ENCODE measurements at places on chromosomes 1 and 21.
A peak's percentile ranks its signal among the peaks of the same experiment; 100 is the strongest.

GRCh38 chr1:197092491-197093023 lies 25.5 kb upstream of the F13B start:
- no peak for DNase-seq

- no peak for DNase-seq
These were observed 89.1 kb downstream of the SSBP3 start for GRCh38 chr1:54317084-54317483.

DNA sequence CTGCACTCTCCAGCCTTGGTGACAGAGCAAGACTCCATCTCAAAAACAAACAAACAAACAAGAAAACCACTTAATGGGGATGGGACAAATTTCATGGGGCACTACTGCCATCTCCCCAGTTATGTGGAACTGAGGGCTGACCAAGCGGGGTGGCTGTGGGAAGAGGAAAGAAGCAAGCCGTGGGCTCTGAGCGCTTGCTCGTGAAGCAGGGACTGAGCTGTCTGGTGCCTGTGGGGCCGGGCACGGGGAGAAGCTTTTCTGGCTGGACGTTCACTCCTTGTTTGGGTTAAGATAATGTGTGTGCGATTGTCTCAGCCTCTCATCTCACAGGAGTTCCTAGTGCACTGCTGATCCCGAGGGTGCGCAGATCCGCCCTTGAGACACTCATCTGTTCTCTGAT lies 22.0 kb upstream of the KIF26B start:
- DNase-seq: no peak

- DNase-seq: no peak
These were observed 485.2 kb downstream of the PLPP3 start for GRCh38 chr1:56094168-56094567.

- DNase-seq: no peak
These were observed 34.7 kb downstream of the RNF11 start for GRCh38 chr1:51270751-51271150.

DNA sequence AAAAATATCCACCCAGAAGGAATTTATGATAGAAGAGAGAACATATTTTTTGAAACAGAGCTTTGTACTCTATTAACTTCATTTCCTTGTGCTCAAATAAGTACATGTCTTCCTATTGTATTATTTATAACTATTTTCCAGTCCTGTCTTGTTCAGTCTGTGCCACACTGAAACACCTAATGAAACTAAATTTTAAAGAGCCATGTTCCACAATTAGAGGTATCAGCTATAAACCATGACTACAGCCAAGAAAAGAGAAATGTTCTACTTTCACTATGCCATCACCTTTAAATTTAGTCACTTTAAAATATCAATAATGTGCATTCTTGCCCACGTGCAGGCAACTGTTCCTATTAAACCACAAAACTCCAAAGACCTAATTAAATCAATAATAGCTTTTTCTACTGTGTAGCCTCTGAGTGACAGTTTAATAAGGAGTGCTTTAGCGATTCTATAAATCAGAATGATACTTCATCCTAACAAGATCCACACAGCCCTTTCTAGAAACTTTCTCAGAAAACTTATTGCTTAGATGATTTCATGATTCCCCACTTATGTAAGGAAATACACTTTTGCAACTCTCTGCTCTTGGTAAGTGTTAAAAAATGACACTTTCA lies 404.9 kb upstream of the CHRM3 start:
- no peak for DNase-seq

DNA sequence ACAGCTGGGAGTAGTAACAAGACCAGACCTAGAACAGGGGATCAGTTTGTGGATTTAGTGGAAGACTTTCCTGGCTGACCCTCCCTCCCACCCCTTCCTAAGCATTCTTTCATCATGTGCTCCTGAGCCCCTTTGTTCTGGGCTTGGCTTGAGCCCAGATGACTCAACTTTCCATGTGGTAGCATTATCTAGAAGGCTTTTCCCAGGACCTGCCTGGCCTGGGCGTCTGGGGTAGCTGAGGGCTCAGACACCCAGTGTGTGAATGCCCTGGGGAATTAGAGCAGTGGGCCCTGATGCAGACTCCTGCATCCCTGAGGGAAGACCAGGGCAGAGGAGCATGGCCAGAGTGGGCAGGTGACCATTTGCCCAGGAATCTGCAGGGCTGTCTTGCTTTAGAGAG lies 44.1 kb upstream of the TSPAN2 start:
- DNase-seq: no peak

DNA sequence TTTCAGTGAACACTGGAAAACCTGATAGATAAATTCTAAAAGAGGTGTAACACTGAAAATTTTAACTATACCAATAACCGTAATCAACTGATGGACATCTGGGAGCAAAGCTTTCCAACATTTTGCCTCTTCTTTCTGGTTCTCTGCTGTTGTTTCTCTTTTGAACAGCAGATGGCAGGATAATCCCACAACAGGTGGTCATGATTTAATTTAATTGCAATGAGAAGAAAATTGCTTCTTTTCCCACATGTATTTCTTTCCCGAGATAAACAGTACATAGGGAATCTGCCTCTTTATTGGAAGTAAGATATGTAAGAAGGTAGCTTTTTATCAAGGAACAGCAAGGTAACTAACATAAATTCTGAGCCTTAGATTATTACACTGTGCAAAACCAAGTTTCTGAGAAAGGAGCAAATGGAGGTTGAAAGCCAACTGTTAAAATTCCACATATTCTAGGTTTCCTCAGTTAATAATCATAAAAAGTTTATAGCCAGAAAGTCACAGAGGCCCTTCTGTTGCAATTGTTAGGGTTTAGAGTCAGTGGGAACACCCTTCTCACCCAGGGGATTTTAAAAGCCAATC lies 72.9 kb downstream of the RPS6KA1 start:
- DNase-seq: peak; percentile 76

DNA sequence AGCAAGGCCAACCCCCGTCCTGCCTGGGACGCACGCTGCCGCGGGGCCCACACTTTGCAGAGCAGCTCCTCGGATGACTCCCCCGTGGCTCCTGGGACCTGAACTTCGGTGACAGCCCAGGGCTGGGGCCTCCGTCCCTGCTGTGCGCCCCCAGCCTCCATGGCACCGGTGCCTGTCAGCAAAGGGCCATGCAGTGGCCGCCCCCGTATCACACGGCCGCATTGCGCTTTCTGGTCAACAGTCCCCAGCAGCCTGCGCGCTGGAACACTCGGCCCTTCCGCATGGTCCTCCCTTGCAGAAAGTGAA lies 18.0 kb downstream of the NADK start:
- DNase-seq: no peak

DNA sequence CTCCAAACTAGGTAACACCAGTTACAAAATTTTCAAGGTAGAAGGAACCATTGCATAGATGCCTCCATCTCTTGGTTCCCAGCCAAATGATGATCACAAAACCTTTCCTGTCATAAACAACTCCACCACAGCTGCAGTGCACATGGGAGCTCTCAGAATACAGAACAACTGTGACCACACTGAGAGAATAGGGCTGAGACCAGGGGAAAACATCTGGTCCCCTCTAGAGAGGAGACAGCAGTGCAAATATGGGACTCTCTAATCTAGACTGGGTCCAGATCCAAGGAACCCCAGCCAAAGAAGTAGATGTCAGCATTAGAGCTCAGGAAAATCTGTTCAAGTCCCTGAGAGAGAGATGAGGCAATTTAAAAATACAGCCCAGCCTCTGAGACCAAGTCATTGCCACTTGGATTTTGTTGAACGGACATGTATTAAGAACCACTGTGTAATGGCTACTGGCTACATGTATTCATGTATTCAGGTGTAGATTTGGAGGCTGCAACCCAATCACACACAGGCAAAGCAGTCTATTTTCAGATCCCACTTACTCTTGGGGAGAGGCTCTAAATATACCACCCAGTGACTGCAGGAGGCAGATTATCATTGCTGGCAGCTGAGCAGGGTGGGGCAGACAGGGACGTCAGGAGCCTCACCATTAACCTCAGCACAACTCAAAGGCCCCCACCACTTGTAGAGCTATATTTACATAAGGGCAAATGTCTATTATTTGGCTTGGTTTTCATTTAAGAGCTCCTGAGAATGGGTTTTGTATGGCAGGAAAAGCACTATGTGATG lies 7.6 kb upstream of the RXRG start:
- DNase-seq: peak; percentile 8

GRCh38 chr1:18004278-18004677 lies 103.3 kb upstream of the IGSF21 start:
- DNase-seq: no peak

DNA sequence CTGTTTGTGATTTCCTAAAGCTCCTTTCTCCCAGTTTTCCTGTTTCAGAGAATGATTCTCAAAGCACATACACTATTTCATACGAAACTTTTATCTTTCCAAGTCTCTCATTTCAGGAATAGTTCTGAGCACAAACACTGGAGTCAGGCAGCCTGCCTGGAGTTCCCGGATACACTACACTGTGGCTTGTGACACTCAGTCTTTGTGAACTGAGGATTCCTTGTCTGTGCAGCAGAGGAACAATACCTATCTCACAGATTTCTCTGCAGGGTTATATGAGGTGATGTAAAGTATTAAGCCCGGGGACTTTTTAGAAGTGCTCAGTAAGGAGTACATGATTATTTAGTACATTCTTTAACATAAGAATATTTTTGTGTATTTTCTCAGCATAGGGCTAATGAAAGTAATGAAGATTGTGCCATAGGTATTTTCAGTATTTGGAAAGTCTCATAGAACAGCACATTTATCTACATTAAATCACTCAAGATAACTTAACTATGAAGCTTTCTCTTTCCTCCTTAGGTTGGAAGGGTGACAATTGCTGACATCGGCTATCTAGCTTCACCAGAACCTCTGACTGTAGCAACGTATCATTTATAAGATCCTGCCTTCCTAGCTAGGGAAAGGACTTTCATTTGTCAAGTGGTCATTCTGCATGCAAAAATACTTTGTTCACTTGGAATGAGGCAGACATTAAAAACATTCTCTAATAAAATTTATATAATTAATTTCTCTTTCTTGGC lies 12.9 kb downstream of the GBP2 start:
- DNase-seq: no peak

- DNase-seq: no peak
These were observed 5.7 kb downstream of the ZC3H12A start for GRCh38 chr1:37480125-37480466.

GRCh38 chr1:180982422-180982821 lies 40.2 kb downstream of the STX6 start:
- no peak for DNase-seq

GRCh38 chr1:211126622-211127021 lies 7.3 kb downstream of the KCNH1 start:
- no peak for DNase-seq

DNA sequence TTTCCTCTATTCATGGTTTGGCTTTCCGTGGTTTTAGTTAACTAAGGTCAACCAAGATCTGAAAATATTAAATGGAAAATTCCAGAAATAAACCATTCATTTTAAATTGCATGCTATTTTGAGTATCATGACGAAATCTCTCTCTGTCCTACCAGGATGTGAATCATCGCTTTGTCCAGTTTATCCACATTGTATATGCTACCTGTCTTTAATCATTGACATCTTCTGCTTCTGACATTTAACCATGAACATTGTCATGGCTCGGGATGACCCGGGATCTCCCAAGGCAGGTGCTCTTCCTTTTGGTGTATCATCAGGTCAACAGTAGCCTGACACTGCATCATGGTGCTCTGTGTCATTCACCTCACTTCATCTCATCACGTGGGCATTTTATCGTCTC lies 125.5 kb upstream of the HNRNPU start:
- DNase-seq: no peak

DNA sequence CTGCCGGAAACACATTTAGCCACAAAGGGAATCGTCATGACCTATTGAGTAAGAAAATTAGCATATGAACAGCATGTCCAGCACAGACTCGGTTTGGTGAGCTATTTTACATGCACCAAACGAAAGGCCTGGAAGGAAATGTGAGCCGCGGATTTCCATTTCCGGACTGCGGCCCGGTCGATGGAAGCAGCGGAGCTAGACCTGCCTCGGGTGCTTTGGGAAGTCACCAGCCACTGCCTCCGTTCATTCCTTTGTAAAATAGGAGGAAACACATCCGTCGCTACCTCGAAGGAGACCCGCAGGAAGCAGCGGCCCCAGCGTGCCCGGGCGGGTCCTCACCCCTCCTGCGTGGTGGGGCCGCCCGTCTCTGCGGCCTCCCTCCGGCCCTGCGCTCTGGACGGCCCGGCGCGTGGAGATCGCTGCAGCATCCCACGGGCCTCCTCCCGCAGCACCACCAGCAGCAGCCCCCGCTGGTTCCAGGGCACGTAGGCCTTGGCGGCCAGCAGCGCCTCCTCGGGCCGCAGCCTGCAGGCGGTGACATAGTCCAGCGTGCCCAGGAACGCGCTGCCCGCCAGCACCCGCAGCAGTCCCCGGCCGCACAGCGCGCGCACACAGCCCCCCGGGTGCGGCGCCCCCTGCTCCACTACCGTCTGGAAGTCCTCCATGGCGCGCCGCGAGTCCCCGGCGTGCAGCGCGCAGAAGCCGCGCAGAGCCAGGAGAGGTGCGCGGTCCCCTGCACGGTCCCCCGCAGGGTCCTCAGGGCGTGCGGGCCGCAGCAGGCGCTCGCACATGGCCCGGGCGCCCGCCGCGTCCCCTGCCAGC lies 12.1 kb downstream of the TTC34 start:
- no peak for DNase-seq

DNA sequence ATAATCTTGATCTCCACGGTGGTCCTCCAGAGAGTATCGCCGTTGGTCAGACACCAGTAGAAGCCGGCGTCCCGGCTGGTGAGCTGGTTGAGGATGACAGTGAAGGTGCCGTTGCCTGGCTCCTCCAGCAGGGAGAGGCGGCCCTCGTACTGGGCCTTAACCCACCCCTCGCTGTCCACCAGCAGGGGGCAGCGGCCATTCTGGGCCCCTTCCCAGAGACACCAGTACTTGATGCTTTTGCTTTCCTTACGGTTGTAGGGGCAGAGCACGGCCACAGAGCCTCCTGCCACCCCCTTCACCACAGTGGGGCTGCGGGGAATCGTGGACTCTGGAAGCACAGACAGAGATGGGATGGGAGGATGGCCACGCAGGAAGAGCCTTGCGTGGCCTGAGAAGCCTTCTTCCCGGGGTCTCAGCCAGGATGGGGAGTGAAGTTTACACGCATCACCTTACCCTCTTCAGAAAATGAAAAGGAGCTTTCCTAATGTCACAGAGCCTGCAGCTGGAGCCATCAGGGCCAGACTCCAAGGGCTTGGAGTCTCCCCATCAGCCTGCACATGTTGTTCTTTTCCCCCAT lies 10.7 kb downstream of the PIGR start:
- DNase-seq: peak; percentile 91

GRCh38 chr21:8994640-8995511 lies 1526.5 kb upstream of the TPTE start:
- peak; percentile 69 for DNase-seq

DNA sequence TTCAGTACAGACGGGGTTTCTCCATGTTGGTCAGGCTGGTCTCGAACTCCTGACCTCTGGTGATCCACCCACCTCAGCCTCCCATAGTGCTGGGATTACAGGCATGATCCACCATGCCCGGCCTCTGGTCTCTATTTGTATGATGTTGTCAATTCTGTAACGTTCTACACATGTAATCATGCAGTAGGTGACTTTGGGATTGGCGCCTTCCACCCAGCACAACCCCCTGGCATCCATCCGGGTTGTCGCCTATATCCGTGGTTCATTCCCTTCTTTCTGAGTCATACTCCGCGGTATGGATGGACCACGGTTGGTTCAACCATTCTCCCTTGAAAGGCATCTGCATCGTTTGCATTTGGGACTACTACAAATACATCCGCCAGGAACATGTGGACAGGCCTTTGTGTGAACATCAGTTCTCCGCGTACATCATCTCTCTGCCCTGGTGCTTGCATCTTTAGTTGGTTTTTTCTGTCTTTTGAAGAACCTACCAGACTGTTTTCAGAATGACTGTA lies 72.1 kb downstream of the PDE9A start:
- no peak for DNase-seq

- no peak for DNase-seq
These were observed 58.0 kb downstream of the SH3GLB1 start for GRCh38 chr1:86762336-86762735.

Measured in K562 (cell line).